Stimulated activated CD8-positive, alpha-beta memory T cell treated with anti-CD3 and anti-CD28 coated beads, Interleukin-7, amount 100 ng/mL, for 48 hours (primary cell): ENCODE measurements at places on chromosomes 2 and 18.

GRCh38 chr2:96493072-96493471 lies 12.1 kb downstream of the NEURL3 start:
- no peak for DNase-seq

DNA sequence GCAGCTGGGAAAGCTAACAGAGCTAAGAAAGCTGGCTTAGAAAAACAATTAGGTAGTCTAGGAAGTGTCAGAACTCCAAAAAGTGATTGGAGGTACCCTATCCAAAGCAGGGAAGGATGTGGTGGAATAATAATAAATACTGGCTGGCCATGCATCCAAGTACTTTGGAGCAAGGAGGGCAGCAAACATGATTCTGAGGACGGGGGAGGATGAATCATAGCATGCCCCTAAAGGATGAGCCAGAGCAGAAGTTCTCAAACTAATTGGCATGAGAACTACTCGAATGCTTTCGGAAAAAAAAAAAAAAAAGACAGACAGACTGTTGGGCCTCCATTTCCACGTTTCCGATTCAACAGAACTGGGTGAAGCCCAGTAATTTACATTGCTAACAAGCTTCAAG lies 2.4 kb downstream of the CWC22 start:
- DNase-seq, result no peak

GRCh38 chr2:207796585-207797350 lies 27.1 kb upstream of the FZD5 start:
- no peak for DNase-seq

DNA sequence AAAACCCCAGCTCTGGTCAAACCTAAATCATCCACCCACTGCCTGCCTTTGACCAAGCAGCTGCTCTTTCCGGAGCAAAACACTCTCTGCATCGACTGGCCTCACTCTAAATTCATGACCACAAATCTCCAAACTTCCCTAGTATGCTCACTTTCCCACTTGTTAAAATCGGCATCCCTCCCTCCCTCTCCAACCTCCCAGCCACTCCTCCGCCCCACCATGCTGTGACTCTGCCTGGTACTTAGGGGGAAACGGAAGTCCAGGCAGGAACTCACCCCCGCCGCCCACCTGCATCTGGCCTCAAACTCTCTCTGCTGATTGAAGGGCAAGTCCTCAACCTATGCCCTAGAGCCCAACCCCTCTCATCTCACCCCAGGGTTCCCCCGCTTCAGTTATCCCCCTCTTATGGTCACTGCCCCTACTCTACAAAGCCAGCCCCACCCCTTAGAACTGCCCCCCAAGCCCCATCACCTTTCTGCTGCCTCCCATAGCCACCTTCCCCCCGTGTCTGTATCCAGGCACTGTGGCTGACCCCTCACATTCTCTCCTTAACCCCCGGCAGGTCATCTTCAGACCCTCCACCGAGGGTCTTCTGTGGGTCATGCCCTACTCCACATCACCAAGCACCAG lies 3.8 kb upstream of the ADRA2B start:
- no peak for DNase-seq

- no peak for DNase-seq
These were observed 96.6 kb upstream of the LYPD1 start for GRCh38 chr2:132766573-132766972.

DNA sequence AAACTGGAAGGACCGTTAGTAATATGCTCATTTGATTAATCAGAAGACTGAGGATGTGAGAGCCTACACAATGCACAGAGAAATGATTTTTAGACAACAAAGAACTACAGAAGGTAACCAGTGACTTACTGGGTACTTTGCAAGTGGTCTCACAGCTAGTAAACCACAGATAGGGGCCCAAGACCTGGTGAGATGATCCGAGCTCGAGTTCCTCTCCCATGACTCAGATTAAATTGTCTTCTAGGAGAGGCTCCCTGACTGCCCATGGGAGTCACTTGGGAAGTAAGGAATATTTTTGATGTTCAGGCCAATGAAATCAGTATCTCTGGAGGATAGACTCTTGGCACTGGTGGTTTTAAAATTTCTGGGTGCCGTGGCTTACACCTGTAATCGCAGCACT lies 220.2 kb downstream of the CLIP4 start:
- no peak for DNase-seq

GRCh38 chr2:144505245-144505831 lies 14.6 kb downstream of the ZEB2 start:
- no peak for DNase-seq

- no peak for DNase-seq
These were observed 4.1 kb downstream of the HS6ST1 start for GRCh38 chr2:128314348-128315121.

DNA sequence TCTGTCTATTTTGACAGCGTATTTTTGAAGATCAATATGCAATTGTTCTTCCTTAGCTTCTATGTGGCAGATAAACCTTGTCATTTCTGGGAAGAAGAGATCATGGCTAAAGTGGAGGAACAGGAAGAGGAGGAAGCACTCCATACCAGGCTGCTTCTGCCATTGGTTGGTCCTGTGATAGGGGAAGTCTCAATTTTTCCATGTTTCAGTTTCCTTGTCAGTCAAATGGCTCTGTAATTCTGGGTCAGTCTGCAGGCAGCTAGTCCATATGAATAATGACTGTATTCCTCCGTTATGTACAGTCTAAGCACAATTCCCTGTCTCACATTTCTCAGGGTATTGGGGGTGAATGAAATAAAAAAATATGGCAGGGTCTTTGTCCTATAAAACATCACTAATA lies 277.6 kb upstream of the CXCR4 start:
- DNase-seq, result no peak

DNA sequence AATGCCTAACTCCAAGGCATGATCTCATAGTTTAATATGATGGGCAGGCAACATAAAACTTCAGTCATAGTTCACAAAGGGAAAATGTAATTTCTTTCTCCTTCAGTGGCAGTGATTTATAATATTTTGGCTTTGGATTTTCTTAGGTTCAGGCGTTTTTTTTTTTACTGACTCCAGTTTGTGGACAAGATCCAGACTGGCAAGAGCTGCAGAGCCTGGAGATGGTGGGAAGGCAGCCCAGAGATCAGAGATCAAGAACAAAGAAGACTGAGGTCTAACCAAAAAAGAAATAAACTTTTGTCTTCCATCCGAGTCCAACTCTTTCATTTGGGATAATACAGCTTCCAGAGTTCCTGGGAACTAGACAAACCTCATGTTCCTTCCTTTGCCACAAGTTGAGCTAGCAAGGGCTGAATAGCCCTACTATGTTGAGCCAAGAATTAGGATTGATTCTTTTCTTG lies 215.3 kb upstream of the SETBP1 start:
- no peak for DNase-seq

- DNase-seq, result no peak
These were observed 843.0 kb downstream of the DPP10 start for GRCh38 chr2:115285416-115285815.

DNA sequence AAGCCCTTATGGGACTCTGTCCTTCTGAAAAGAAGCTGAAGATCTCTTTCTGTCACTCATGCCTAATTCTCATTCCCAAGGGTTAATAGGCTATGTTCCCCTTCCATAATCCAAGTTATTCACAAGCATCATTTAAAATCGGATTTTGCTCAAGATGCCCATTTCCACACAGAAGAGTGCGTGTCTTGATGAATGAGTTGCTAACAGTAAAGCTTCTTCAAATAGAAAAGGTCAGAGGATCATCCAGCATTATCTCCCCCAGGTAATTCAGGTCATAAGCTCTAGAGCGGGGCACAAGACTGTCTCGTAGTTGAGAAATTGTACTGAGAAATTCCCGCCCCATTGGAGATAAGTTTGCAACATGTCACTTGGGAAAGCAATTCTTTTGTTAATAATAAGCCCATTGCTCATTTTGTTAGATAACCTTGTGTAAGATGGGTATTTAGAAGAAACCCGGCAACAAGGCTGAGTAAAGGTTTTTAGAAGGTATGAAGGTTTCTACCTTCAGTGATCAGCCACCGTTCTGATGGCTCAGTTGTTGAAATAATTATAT lies 290.7 kb upstream of the EPAS1 start:
- no peak for DNase-seq

DNA sequence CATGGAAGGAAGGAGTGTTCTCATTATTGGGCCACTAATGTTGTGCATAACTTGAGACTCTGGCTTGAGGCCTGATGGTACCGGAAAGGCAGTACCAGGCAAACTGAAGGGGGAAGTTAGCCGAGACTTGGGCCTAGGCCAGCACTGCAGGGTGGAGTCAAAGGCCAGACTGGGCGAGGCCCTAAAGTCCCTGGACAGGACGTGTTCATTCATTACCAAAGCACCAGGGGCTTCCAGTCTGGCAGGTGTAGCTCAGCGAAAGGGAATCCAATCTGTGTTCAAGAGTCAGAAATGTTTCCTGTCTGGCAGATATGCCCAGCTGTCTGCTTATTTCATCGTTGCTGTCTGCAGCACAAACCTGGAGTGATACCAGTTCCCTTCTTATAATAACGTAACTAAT lies 4.7 kb upstream of the ITSN2 start:
- DNase-seq, result no peak

GRCh38 chr2:31107591-31108300 lies 30.5 kb downstream of the GALNT14 start:
- DNase-seq, result no peak

DNA sequence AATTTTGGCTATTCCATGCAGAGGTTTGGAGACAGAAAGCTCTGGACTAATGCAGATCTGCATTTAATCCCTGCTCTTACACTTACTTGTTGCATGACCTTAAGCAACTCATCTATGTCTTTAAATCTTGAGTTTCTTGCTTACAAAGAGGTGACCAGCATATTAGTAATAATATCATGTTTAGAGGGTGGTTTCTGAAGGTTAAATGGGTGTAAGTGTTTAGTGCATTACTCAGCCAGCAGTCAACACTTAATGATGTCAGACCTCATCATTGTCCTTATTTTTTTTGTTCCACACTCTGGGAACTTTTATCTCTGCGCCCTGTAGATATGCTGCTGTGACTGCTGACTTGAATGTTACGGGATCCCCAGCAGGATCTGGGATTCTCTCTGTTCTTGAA lies 1.7 kb downstream of the IL1RL1 start:
- no peak for DNase-seq
